ENCODE measurements at places on chromosomes 2 and 18. TPM values are rescaled to one million over a fixed set of nuclear protein-coding genes. Genes with fewer than 3 reads are reported as not detected.

Gene STARD6
- not detected for total RNA-seq

Gene GPR45
- not detected for total RNA-seq

Gene MAP2
- 2.2 TPM for total RNA-seq

Gene IHH
- total RNA-seq, result under 0.01 TPM

Gene CNGA3
- total RNA-seq, result 0.29 TPM

Gene GCKR
- total RNA-seq, result 1.4 TPM

Gene APCDD1
- total RNA-seq, result 1.8 TPM
